ENCODE measurements at places on chromosomes 4 and X.

DNA sequence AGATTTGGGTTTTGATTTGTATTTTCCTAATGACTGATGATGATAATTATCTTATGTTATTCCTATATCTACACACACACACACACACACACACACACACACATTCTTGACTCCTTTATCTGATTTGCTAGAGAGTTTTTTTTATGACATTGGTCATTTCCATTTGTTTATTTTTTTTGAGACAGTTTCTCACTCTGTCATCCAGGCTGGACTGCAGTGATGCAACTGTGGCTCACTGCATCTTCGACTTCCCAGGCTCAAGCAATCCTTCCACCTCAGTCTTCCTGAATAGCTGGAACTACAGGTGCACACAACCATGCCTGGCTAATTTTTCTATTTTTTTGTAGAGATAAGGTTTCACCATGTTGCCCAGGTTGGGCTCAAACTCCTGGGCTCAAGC lies 6.7 kb downstream of the ZNF81 start:
- DNase-seq: no peak

GRCh38 chrX:108362026-108362425 lies 76.2 kb downstream of the COL4A6 start:
- DNase-seq: no peak

DNA sequence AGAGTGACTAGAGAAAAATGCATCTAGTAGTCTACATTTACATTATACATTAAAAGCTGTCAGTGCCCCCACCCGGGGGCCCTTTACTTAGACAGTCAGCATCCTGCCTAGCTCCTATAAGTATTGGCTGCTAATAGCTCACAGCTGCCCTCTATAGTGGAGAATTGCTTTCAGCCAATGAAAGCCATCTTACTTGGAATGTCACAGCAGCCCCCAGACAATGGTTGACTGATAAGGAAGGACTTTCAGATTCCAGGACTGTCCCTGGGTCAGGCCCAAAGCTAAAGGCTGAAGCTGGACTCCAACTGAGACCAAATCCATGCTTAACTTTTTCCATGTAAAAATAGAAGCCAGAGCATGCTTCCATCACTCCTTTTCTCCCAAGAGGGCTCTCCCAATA lies 196.9 kb downstream of the ANKRD50 start:
- no peak for DNase-seq

- no peak for DNase-seq
Observed at GRCh38 chr4:125191232-125191631, 123.5 kb upstream of the FAT4 start.

- DNase-seq: no peak
Observed at GRCh38 chr4:52687696-52688095, 28.6 kb upstream of the USP46 start.

GRCh38 chr4:185396724-185397385 lies at the start of gene ANKRD37:
ANKRD37 (plus strand) TSS chr4:185396841; CDS start chr4:185396924, 83 bp downstream.
- DNase-seq: no peak

DNA sequence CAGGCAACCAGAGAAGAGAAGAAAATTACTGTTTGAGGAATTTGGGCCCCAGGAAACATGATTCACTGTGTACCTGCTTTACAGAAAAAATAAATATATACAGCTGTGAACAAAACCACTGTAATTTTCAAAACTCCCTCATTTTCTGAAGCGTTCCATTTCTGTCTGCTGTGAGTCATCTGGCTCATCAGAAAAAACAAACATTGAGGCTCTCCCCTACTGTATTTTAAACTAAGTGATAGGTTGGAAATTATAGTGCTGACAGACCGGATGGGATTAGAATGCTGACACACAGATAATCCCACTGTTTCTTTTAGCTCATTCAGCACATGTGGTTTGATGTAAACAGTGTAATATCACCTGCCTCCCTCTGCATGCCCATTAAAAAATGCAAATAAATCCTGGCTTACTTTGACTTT lies 847.0 kb downstream of the TRIML1 start:
- DNase-seq: no peak

DNA sequence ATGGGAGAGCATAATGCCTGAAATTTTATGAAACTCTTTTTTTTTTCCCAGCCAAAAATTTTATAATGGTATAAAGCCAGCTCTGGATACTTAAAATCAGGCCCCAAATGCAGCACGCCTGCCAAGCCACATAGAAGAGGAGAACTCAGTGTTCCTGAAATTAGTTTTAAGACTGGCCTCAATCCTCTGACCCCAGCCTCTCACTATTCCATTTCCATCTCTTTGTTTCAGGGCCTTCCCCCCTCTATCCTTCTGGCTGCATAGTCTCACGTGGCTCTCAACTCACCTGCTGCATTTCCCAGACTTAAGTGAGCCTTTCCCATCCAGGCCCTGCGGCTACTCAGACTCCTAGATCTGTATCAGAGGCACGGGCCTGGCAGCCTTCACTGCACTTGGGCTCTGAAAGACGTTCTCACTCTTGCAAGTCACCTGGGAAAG lies 5.2 kb upstream of the CBR4 start:
- no peak for DNase-seq

GRCh38 chr4:125011646-125012045 lies 299.1 kb upstream of the ANKRD50 start:
- no peak for DNase-seq

DNA sequence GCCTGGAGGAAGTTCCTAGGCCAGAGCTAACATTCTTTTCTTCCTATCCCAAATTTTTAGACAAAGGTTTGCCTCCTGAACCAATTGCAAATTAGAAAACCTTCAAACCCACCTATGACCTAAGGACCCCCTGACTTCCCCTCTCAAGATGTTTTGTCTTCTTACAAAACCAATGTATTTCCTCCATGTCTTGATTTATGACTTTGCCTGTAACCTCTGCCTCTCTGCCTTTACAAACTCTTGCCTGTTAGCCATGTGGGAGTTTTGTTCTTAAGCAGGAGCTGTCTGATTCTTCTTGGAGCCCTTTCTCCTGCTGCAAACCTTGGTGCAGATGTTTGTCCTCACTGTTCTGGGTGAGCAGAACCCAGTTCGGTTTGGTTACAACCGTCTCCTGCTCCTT lies 222.3 kb upstream of the BOD1L1 start:
- DNase-seq: no peak

DNA sequence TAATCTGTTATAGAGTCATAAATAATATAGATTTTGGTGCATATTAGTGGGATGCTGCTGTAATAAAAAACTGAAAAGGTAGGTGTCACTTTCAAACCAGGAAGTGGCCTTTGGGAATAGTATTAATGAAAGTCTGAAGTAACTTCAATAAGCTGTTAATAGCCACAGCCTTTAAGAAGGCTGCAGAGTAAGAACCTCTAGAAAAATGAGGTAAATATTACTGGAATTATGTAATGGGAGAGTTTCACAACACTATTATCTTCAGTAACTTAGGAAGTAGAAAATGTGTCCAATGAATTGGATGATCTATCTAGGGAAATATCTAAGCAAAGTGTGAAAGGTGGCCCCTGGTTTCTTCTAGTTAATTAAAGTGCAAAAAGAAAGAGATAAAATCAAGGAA lies 104.7 kb downstream of the NCAPG start:
- DNase-seq: no peak

GRCh38 chr4:141898346-141898745 lies 262.0 kb downstream of the IL15 start:
- DNase-seq: no peak

- DNase-seq: no peak
Observed at GRCh38 chr4:101157415-101158133, 189.8 kb downstream of the PPP3CA start.

- DNase-seq: no peak
Observed at GRCh38 chrX:136574548-136574947, 42.5 kb downstream of the VGLL1 start.

- DNase-seq: no peak
Observed at GRCh38 chr4:164056426-164057142, 562.1 kb downstream of the TMA16 start.

GRCh38 chr4:151389311-151389710 lies 19.7 kb upstream of the FHIP1A start:
- no peak for DNase-seq

DNA sequence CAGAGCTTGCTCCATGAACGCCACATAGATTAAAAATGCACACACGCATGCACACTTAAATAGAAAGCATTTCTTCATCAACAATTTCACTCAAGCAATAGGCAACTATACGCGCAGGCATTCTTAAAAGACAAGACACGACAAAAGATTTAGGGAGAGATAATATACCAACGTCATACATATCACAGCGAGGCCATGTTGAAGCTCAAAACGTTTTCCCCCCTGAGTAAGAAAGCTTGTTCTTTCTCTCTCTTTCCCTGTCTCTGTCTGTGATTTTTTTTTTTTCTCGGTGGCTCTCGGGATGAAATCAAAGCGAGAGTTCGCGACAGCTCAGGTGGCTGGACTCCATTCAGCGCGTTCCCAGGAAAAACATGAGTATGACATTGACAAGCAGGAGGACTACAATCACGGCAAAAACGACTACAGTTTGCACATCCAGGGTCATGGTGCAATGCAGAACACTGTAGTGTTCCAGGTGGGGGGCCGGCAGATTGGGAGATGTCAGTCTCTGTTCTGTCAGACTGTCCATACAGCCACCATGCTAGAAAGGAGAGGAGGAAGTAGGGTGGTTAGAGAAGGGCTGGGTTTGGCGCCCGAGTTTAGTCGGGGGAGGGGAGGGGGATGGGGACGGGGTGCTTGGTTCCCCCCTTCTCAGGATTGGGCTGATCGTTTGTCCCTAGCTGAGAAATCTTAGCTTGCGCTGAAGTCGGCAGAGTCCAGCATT lies 30.7 kb downstream of the ARHGEF9 start:
- peak; percentile 6 for DNase-seq
